ENCODE measurements at places on chromosomes 4 and X.

GRCh38 chr4:143771269-143771668 is 70.8 kb upstream of the FREM3 start:
- DNase-seq, result no peak

GRCh38 chrX:1480082-1480785 is 27.5 kb upstream of the ASMTL start:
- no peak for DNase-seq

DNA sequence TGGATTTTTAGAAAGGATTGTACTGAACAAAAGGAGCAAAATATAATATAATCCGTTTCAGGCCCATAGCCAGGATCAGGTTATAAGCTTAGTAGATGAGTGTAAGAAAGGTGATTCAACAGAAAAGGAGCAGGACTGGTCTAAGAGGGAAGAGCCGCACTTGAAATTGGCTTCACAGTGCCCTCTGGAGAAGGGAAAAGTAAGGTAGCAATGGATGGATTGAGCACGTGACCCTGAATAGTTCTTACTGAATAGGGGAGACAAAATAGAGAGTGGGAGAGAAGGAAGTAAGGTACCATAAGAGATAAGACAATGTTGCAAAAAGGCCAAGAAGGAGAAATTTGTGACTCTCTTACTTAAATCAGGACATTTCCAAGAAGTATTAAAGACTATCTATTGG is 15.6 kb downstream of the CXorf66 start:
- DNase-seq, result no peak

DNA sequence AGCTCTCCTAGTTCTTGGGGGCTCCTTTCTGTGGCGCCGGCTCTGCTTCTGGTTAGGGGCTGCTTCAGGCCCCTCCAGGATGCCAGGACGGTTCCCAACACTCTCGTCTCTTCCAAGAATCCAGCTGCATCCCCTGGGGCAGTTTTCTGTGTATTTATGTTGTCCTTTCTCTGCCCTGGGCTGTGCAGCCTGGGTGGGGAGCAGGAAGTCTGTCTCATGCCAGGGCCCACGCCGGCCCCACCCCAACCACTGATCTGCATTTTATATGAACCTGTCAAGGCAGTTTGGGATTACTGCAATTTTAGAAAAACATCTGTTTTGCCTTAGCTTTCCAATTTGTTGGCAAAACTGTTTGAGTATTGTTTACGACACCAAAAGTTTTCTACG is 14.6 kb downstream of the CTBP1 start:
- no peak for DNase-seq

DNA sequence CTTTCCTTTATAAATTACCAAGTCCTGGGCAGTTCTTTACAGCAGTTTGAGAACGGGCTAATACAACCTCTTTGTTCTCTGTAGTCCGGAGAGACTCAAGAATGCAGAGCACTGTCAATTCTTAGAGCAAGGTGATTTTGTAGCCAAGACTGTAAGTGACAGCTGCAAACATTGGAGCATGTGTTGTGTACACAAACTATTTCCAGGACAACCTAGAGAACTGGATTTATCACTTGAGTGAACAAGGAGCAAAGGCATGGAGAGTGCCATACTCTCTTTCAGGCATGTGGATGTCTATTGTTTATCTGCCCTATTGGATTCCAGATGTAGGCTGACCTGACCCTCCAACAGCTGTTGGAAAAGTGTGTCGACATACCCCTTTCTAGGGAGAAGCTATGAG is 153.9 kb downstream of the SPANXN3 start:
- no peak for DNase-seq

- no peak for DNase-seq
Measured at GRCh38 chr4:2686379-2687265, 69.5 kb downstream of the TNIP2 start.

DNA sequence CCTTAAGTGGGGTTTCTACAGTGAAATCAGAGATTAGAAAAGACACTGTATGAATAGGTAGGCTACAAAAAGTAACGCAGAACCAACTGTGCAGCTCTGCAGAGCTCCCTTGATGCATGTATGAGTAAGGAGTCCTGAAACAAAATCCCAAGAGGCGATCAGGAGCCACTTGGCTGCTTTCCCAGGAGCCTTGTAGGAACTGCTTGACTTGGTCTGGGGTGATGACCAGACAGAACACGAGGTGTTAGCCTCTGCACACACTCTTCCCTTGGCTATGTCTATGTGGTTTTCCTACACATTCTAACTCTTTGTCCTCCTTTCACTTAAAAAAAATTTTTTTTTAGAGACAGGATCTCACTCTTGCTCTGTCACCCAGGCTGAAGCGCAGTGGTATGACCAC is 22.8 kb upstream of the AP1S2 start:
- no peak for DNase-seq

DNA sequence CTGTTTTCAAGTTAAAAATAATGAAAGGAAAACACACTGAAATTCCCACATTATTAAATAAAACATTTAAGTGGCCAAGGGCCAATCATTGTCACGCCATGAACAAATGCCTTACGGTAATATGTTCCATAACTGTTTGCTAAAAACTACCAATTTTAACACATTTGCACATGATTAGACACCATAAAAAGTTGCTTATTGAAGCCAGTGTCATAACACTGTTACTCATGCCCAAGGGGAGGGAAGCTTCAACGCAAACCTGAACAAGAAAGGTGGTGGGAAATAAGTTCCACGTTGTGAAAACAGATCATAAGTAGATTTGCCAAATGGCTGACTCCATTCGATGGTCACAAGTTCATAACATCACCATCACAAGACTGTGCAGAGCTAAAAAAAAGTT is 739.3 kb upstream of the FAM241A start:
- no peak for DNase-seq

- no peak for DNase-seq
Measured at GRCh38 chr4:123524958-123525628, 128.5 kb downstream of the SPRY1 start.

DNA sequence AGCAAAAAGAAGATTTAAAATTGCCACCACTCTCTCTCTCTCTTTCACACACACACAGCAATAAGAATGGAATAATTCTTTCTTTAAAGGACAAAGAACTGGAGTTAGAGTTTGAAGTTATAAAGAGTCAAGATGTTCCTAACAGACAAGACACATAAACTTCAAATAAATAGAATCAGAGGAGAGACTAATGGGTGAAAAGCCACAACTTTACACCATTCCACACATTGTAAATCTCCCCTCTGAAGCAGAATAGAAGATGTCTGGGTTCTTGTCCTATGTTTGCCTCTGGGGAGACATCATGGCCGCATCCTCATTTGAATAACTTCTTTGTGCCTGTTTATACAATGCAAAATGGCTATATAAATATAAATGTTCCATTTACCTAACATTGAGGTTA is 39.6 kb downstream of the SLC39A8 start:
- DNase-seq, result no peak

DNA sequence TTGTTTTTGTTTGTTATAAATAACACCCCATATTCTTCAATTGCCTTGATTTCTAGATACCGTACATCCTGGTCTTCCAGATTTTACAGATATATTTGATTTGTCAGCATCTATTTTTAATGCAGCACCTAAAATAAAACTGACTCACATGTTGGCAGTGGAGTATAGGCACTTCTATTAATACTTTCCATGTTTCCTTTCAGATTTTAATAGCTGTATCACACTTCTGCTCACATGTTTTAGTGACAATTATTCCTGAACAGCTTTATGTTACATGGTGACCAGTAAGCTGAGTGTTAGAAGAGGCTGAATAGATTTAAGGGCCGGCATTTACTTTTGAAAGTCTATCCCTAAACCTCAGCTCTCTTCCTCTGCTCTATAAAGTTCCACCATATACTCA is 46.1 kb downstream of the C4orf46 start:
- no peak for DNase-seq

DNA sequence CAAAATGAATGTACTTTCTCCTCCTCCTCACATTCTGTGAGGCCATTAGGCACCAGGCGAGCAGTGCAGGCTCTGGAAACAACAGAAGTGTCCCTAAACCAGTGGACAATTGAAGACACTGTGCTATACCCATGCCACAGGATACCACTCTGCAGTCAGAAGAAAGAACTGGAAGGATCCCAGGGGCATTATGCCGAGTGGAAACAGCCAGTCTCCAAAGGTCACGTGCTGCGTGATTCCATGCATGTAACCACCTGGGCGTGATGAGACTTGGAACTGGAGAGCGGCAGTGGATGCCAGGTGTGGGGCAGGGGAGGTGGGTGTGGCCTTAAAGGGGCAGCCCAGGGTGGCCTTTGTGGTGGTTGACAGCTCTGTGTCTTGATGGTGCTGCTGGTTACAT is 139.4 kb downstream of the EVC2 start:
- no peak for DNase-seq

DNA sequence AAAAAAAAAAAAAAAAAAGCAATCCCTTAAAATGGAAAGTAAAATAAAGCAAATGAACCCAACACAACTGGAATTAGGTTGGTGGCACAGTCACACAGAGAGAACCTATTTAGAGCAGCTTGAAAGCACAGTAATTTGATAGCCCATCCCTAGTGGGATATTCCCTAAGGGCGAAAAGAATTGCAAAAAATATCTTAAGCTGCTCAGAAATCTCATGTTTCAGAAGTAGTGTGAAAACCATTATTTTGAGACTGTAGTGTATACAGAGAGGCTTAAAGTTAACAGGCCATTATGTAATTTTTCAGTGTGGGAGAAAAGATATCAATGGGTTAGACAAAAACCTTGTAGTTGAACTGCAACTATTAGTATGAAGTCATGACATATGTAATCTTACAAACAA is 40.0 kb upstream of the DHX15 start:
- no peak for DNase-seq

DNA sequence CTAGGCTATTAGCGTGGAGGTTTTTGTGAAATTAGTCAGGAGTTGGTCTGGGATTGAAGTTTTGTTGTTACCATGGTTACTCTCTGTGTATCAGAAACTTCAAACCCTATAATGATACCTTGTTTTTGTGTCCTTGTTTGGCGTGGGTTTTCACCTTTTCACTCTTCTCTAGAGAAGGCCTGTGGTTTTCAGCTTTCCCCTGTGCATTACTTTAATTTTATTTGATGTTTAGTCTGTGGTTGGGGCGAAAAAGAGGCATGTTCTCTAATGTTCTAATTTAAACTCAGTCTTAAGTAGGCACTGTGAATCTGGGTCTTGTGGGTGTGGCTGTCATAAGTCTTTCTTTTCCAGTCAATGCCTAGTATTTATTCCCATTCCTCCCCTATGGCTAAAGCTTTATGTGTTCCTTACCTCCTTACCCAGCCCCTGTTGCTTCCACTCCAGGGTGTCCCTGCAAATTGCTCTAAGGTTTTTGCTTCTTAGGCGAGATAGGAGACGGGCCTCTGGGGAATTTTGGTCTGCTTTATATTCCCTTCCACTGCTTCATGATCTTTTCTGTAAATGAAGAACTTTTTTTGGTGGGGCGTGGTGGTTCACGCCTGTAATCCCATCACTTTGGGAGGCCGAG is 326.3 kb upstream of the ZCCHC13 start:
- no peak for DNase-seq
